ENCODE measurements at places on chromosomes 3 and 15.

DNA sequence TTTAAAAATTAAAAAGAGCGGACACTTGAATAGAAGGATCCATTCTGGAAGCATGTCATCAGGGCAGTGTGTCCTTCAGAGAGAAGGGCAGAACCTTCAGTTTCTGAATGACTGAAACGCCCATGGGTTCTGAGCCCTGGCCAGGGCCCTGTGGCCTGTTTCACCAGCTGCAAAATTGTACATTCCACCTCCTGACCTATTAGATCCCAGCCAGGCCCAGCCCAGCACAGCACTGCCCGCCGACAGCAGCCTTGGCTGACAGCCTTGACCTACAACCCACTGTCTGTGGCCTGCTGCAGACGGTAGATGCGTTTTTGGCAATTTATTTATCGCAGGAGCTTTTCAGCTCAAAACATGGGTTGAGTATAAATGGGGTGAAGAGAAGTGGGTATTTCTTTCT lies 5.9 kb upstream of the POLG start:
- DNase-seq, result no peak

GRCh38 chr3:119783883-119784282 lies 2.0 kb downstream of the NR1I2 start:
- no peak for DNase-seq

DNA sequence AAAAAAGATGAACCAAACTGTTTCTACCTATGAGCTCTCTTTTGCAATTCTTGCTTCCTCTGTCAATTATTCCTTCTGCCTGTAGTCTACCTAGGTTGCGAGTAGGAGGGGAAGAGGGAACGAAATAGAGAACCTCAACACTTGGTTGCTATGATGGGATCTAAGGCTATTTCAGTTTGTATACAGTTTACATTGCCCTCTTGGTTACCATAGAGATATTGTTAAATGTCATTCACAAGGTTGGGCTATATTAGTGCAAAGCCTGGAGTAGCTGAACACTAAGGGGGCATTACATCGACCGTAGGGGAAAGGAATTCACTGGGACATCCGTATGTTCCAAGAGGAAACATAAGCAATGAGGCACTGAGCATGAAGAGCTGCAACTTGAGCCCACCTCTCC lies 276.9 kb downstream of the GBE1 start:
- DNase-seq, result no peak

- peak; percentile 5 for DNase-seq
Observed at GRCh38 chr15:100341239-100341749, 481 bp downstream of the ADAMTS17 start.

GRCh38 chr3:45552794-45553371 lies 41.7 kb upstream of the LIMD1 start:
- DNase-seq, result no peak

GRCh38 chr3:133374708-133375402 lies 25.0 kb upstream of the BFSP2 start:
- DNase-seq, result no peak

- DNase-seq, result no peak
Observed at GRCh38 chr3:172224560-172225214, 185.3 kb downstream of the FNDC3B start.

GRCh38 chr3:192915722-192916121 lies 1.9 kb downstream of the MB21D2 start:
- no peak for DNase-seq

DNA sequence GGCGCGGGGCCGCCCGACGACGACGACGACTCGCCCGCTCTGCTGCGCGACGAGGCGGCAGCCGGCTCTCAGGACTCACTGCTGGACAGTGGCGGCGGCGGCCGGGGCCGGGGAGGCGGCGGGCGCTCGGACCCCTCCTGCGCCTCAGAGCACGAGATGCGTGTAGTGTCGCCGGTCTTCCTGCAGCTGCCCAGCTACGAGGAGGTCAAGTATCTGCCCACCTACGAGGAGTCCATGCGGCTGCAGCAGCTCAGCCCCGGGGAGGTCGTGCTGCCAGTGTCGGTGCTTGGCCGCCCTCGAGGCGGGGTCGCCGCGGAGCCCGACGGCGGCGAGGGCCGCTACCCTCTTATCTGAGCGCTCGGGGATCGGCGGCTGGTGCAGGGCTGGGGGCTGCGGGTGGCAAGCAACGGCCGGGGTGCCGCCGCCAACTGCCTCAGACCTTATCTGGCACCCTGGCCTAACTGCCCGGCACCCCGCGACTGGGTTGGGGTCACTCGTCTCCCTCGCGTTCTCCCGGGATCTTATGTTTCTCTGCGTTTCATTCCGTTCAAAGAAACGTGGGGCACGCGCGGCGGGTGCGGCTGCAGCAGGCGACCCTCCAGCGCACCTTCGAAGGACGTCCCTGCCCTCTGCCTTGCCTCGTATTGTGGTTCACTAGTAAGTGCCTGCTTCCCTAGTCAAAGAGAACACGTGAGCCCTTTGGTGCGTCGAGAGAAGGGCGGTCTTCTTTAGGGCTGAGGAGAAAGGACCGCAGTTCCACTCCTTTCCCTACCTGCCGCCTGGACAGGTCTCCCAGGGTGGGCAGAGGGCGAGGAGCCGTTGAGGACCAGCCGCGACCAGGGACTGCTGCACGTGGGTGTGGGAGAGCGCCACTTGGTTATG lies 1.0 kb downstream of the C3orf80 start:
- no peak for DNase-seq

DNA sequence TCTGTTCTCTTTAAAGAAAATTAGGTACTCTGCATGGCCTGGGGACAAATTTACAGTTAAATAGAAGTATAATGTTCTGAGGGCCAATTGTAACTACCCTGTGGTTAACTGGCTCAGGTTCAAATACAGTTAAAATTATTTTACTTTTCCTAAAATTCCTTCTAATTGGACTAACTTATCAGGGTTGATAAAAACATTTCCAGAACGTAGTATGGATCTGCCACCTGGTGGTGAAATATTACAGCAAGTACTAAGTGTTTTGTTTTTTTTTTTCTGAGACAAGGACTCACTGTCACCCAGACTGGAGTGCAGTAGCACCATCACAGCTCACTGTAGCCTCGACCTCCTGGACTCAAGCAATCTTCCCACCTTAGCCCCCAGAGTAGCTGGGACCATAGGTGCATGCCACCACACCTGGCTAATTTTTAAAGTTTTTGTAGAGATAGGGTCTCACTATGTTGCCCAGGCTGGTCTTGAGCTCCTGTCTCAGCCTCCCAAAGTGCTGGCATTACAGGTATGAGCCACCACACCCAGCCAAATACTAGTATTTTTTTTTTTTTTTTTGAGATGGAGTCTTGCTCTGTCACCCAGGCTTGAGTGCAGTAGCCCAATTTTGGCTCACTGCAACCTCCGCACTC lies 29.2 kb downstream of the NEO1 start:
- peak; percentile 36 for DNase-seq

GRCh38 chr3:170137986-170138385 lies 43.5 kb downstream of the PHC3 start:
- DNase-seq, result no peak

GRCh38 chr15:98801234-98801561 lies 152.9 kb downstream of the IGF1R start:
- DNase-seq, result no peak

- DNase-seq, result no peak
Observed at GRCh38 chr15:60928210-60928609, 300.9 kb downstream of the RORA start.

GRCh38 chr3:154458560-154458959 lies 28.6 kb upstream of the GPR149 start:
- no peak for DNase-seq

DNA sequence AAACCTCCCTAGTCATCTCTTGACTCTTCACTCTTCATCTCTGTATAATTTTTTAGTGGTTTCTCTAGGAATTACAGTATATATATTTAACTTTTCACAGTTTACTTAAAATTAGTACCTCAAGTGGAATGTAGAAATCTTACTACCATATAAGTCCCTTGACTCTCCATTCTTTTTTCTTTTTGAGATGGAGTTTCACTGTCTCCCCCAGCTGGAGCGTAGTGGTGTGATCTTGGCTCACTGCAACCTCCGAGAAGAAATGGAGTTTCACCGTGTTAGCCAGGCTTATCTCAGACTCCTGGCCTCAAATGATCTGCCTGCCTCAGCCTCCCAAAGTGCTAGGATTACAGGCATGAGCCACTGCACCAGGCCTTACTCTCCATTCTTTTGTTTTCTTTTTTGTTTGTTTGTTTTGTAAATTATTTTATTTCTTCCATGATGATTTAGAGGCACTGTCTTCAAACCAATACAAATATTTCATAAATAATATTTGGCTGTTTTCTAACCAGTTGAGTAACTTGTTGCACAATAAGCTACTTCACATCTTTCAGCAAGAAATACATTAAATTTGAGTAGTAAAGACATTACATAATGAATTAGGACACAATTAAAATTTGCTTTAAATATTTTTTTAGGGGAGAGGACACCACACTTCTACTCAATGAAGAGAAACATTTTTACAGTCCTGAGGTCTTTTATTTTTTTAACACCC lies 144.8 kb downstream of the RBPMS2 start:
- DNase-seq, result no peak

GRCh38 chr15:90086868-90087268 lies 15.4 kb downstream of the IDH2 start:
- peak; percentile 46 for DNase-seq

DNA sequence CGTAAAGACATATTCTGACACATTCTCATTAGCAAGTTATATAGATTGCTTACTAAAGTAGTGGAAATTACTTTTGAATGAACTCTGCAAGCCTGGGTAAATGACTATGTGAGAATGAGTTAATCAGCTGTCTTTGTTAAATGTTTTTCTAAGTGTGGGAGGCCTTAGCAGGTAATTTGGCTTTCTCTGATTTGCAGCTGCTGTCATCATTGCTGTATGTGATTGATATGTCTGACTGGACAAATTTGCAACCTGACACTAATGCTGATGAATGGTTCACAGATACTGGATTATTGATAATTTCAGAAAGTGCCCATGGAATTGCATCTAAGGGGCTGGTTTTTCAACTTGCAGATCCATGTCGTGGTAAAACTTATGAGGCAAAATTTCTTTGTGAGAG lies 372.2 kb upstream of the SGO1 start:
- no peak for DNase-seq

DNA sequence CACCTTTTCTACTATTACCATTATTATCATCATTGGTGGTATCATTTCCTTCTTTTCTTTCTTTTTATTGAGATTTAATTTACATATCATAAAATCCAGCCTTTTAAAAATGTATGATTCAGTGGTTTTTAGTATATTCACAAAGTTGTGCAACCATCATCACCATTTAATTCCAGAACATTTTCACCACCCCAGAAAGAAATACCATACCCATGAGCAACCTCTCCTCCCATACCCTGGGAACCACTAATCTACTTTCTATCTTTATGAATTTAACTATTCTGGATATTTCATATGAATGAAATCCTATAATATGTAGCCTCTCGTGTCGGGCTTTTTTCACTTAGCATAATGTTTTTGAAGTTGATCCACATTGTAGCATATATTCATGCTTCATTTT lies 29.1 kb downstream of the AAGAB start:
- DNase-seq, result no peak

DNA sequence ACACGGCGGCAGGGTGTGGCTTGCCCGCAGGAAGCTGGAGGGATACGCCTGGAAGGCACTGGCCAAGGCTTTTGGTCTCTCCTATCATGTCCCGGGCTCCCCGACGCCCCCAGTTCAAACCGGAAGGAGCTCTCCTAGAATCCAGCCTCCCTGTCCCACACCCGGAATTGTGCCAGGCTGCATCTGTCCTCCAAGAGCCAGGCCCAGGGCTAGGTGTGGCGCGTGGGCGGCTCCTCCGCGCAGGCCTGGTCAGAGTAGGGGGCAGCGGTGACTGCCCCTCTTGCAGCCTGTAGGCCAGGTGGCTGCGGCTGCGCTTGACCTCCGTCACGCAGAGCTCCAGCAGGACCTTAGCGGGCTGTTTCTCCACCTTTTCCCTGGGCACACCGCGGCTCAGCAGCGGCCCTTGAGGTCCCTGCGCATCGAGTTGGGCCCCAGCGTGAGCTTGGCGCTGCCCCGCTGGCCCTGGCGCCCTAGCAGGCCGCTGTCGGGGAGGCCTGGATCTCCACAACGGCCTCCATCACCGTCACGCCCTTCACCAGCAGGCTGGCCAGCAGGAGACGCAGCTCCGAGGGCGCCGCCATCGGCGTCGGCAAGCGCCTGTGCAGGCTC lies 15.9 kb upstream of the SIAH2 start:
- DNase-seq, result no peak

DNA sequence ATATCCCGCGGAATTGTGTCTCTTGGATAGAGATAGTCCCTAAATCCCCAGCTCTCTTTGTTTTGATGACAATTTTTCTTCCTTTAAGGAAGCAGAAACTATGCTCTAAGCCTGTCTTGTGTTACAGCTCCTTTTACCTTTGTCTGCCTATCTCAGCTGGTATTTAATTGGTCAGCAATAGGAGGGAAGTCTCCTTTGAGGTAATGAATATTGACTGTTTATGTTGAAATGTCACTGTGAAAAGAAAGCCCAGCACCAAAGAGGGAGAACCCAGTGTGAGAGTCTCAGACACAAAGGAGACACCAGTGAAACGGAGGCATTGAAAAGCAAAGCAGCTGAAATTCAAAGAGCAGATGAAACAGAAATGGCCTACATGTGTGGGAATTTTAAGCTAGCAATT lies 372.6 kb downstream of the NR2F2 start:
- DNase-seq, result no peak

- peak; percentile 83 for DNase-seq
Observed at GRCh38 chr3:18444595-18445400, 19.7 kb upstream of the SATB1 start.

- no peak for DNase-seq
Observed at GRCh38 chr3:1439395-1439794, 346.6 kb downstream of the CNTN6 start.

DNA sequence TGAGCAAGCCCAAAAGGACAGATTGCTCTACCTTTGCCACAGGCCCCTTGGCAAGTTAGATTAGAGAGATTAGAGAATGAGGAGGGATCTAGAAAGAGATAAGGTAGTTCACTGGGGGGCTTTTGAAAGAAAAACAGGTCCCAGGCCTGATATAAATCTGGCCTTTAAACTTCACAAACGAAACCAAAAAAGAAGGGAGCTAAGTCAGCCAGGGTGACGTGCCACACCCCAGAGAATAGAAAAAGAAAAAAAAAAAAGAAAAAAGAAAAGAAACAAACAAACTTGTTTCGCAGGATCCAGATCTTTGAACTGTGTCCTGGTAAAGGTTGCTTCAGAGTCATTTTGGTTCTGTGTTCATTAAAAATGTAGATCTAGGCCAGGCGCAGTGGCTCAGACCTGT lies 3.6 kb downstream of the KAT2B start:
- DNase-seq, result peak; percentile 46

- no peak for DNase-seq
Observed at GRCh38 chr3:188878076-188878475, 293.7 kb upstream of the TPRG1 start.

Measured in CD4-positive, alpha-beta T cell treated with Interleukin-4 for 4 hours (primary cell).